ENCODE measurements at places on chromosomes 16 and 17. TPM values are rescaled to one million over a fixed set of nuclear protein-coding genes. Genes with fewer than 3 reads are reported as not detected.

DNA sequence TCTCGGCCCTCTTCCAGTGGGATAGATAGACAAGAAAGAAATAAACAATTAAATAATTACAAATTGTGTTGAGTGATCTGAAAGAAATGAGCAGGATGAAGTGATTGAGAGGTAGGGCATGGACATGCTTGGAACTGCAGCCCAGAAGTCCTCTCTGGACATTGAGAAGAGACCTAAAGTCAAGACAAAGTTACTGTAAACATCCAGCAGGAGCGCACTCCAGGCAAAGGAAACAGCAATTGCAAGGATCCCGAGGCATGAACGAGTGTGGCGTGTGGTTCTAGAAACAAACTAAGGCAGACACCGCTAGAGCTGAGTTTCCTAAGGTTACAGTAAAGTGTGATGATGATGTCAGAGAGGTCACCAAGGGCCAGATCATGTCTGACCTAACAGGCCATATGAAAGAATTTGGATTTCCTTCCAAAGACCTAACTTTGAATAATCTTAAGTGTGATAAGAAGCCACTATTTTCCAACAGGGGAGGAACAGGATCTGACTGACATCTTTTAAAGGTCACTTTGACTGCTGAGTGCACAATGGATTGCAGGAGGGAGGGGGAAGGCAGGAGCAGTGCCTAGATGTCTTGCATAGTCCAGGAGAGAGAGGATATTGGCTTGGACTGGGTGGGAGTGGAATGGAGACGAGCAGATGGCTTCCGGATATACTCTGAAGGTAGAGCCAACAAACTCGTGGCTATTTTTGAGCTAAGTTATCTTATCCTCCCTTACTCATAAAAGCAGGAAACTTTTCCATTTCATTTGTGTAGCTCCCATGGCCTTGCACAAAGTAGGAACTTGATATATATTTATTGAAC lies 19.0 kb downstream of the ABCC12 start:
- no peak for DNase-seq

- no peak for DNase-seq
Measured at GRCh38 chr17:5759501-5759925, 175.2 kb upstream of the NLRP1 start.

ACSM2A gene
- total RNA-seq = not detected

CCDC154 gene
- total RNA-seq = 0.88 TPM

- peak; percentile 98 for DNase-seq
Measured at GRCh38 chr16:4936991-4937781, at the start of gene PPL. PPL (minus strand) TSS chr16:4937148; CDS start chr16:4937045, 103 bp downstream.

EVPLL gene
- not detected for total RNA-seq

GRCh38 chr17:27284811-27285415 lies 9.0 kb upstream of the WSB1 start:
- no peak for DNase-seq

SPATA33 gene
- 29.1 TPM for total RNA-seq

DNA sequence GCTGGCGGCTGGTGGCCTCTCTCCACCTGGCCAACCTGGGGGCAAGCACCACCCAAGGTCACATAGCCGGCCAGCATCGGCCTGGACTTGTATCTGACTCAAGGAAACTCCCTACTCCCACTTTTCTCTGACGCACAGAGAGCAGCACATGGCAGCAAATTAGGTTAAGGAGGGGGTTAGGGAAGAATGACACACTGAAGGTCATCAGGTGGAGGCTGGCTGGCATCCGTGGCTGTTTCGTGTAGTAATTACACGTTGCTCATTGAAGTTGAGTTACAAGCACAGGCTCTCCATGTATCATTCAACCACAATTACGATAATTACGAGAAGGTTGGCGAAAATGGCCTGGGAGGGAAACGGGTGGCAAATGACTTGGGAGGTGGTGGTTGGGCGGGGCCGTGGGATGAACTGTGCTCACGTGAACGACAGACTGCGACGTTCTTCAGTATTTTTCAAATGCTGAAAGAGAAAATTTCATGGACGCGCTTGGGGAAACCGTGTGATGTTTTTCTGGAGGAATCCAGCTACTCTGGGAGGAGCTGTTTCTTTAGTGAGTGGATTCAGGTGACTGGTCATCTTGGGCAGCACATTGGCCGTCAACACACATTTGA lies 4.0 kb upstream of the METRNL start:
- no peak for DNase-seq

All from Caco-2 (cell line).